ENCODE measurements at places on chromosomes 12 and 14.

DNA sequence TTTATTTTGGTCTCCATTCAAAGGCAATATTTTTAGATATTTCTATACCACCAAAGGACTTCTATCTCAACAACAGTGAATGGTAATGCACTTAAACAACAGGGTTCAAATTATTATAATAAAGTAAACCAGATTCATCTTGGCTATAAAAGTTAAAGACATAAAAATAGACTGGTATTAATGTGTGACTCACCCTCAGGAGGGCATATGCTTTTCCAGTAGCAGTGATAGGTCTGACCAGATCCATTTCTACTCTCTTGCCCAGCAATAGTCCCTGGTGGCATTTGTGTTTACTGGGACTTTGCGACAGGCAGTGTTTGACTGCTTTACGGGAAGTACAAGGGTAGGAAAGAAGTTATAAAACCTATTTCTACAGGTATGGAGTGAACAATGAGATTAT lies 353.2 kb upstream of the ATP2B1 start:
- no peak for DNase-seq

DNA sequence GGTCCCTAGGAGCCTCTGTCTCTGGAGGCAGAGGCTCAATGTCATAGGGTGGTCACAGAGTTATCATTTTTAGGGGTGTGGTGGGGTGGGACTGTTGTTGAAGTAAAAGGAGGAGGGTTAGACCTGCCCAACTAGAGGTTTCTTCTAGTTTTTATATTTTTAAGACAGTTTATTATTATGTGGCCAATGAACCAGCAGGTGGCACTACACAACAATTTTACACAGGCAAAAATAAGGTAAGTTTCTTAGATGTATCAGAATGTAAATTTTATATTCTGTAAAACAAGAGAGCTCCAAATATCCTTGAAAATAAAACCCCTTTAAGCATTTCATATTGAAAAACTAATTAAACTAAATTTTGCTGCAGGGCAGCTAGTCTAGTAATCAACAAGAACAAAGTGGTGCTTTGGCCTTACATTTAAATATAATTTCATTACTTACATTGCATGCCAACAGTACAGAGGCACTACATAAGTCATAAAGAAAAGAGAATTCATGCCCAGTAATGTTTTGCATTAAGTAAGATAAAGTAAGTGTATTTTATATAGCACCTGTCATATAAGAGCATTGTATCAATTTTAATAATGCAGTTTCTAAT lies 22.2 kb upstream of the OVCH1 start:
- DNase-seq: no peak

GRCh38 chr14:53011053-53011462 lies 60.2 kb upstream of the FERMT2 start:
- no peak for DNase-seq

GRCh38 chr14:80959496-80959895 lies 4.1 kb downstream of the TSHR start:
- DNase-seq: no peak

GRCh38 chr12:49920241-49920914 lies 16.7 kb upstream of the FAIM2 start:
- no peak for DNase-seq

DNA sequence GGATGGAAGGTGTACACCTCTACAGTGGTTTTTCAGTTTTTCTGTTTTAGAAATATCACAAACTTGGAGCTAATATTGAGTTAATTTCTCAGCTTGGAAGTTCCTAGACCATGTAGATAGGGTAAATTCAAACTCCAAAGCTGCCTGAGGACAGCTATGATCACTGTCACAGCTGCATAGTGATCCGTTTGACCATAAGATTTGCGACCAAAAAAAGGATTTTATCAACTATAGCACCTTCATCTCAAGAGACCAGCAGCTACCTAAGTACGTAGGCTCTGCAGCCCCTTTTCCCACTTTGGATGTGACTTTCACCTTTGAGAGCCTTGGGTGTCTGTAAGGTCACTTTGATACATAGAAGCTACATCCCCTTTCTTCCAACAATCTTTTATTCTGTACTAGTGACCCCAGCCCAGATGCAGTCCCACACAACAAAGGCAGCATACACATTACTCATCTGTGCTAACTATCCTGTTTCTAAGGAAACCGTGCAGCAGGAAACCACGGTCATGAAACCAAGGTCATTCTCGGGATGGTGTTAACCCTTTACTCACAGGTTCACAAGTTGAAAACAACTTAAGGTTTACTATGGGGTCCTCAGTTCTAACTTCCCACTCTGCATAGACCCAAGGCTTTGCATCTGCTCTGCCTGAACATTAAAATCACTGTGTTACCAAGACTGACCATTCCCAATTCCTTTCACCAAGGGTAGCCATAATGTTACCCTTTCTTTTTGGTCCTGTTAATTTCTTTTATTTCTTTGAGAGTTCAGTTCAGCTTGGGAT lies 75.4 kb downstream of the IFT81 start:
- no peak for DNase-seq

DNA sequence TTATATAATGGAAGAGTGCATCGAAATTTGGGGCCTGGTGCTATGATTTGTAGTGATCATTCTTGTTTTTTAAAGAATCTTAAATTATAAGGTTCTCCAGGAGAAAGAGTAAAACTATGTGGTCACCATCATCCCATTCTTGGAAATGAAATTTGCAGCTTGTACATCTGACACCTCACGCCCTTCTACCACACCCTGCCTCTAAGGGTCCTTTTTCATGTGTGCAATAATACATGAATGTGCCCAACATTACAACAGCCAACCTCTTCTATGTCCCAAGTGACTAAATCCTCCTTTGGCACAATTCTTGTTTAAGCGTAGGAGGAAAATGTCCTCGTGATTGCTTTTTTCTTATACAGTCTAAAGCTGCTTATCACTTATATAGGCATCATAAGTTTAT lies 636.5 kb upstream of the NOVA1 start:
- DNase-seq: no peak

GRCh38 chr12:1199700-1200099 lies 208.7 kb downstream of the ERC1 start:
- DNase-seq: no peak

DNA sequence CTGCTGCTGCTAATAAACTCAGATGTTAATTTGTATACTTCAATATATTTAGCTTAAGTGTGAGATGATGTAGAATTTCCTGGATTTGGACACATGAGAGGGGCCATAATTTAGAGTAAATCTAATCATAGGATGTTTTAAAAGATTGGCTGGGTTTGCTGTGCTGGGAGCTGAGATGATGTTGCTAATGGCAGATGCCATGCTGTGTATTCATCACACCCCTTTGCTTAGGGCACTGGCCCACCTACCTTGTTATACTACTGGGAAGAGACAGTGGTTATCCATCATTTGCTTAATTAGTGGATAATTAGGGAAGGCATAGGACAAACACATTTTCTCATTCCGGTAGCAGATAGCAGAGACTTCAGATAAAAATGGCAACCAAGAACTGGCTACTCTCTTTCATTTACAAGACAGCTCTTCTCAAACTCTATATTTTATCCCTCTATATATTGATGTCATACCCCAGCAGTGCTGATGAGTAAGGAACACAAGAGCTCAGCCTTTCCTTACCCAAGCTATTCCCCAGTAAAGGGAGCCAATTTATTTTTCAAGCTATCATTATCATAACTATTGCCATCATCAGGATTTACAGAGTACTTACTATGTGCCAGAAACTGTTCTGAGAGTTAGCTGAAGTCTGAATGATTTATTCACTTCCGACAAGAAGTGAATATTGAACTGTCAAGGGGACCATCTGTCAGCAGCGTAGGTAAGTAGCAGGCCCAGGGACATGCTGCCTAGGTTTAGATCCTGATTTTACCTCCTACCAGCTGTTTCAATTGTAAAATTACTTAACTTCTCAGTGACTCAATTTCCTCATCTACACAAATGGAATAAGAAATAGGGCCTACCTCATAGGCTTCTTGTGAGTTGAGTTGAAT lies 204.6 kb upstream of the FLRT2 start:
- DNase-seq: no peak

- no peak for DNase-seq
Observed at GRCh38 chr14:96635850-96636249, 133.7 kb downstream of the PAPOLA start.

DNA sequence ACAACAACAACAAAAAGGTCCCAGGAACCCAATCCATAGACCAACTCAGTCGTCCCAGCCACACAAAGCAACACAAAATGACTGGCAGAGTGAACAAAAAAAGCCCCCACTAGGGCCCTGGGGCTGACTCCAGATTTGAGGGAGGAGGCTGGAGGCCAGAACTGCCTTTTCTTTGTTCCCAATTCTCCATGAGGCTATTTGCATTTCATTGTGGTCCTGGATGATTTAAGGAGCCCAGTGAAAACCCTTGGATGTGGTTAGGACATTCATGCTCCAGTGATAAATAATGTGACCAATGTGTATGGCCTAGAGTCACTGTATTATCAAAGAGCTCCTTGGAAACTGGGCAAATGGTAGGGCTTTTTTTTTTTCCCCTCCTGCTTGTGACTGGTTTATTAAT lies 192.9 kb downstream of the NUAK1 start:
- no peak for DNase-seq

Measured in nucleus accumbens (tissue), 56 donors.